Right renal pelvis (tissue), 4 donors: ENCODE measurements at places on chromosomes 16 and 17. TPM values are rescaled to one million over a fixed set of nuclear protein-coding genes. Genes with fewer than 3 reads are reported as not detected.

DNA sequence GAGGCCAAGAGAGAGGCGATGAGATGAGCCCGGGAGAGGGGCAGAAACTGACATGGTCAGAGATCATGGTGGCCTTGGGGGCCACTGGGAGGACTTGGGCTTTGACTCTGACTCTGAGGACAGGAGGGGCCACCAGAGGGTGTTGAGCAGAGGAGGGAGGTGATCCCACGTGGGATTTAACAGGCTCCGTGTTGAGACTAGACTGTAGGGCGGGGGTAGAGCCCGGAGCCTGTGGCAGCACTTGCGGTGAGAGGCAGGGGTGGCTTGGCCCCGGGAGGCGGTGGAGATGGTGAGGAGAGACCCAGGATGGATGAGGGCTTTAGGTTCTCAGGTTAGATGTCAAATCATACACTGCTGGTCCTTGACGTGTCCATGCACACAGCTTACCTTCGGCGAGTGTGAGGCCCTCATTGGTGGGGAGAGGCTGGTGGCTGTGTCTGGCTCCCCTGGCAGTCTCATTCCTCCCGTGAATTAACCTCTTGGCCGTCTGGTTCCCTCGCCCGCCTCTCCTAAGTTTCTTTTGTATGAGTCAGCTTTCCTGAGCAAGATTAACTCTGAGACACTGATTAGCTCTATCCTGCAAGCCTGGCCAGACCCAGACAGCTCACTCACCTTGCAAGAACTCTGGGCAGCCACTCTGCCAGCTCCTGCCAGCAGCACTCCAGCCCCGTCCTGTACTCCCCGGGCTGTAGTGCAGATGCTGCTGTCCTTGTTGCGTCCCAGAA is 39.7 kb downstream of the VPS35L start:
- DNase-seq, result no peak

- DNase-seq, result no peak
Observed at GRCh38 chr17:80377798-80378197, 37.2 kb upstream of the ENDOV start.

TPSD1 gene
- polyA plus RNA-seq, result not detected

- DNase-seq, result no peak
Observed at GRCh38 chr17:82400830-82401229, 17.3 kb upstream of the HEXD start.

SLC4A1 gene
- 11.4 TPM for polyA plus RNA-seq

DNA sequence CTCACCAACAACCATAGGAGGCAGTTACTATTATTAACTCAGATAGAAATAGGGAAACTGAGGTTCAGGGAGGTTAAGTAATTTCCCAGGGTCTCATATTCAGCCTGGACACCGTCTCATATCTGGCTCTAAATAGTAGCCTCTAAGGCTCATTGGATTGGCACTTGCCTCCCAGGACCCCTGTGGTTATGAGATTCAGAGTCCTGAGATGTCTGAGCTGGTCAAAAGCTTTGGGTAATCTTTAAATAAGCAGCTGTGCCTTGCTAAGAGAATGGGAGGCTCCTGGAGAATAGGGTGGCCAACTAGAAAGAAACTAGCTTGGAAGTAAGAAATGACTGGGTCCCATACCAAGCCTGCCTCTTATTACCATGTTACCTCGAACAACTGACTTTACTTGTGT is 50.3 kb upstream of the CRHR1 start:
- no peak for DNase-seq

DNA sequence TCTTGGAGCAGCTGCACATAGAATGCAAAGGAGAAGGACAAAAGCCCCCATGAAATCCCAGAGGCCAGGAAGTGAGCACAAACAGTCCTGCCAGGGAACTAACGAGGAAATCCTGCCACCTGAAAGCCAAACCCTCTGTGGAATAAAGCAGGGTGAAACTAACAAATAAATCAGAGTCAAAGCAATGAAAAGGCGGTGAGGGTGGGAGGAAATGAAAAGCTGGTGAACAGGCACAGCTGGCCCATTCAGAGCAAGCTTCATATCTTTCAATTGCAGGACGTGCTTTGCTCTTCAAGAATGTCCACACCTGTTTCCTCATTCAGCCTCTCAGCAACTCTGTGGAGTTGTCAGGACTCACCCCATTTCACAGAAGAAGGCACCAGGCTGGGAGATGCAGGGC is 108.1 kb downstream of the ABCC12 start:
- DNase-seq, result no peak

- DNase-seq, result no peak
Observed at GRCh38 chr17:79838522-79839274, 542 bp downstream of the CBX4 start.

GRCh38 chr16:369275-369865 is 968 bp downstream of the MRPL28 start:
- no peak for DNase-seq

GRCh38 chr16:1305823-1306222 is 3.6 kb upstream of the UBE2I start:
- no peak for DNase-seq

UBALD2 gene
- polyA plus RNA-seq, result 40.3 TPM

- no peak for DNase-seq
Observed at GRCh38 chr17:19402171-19402570, 8.9 kb upstream of the RNF112 start.

DNA sequence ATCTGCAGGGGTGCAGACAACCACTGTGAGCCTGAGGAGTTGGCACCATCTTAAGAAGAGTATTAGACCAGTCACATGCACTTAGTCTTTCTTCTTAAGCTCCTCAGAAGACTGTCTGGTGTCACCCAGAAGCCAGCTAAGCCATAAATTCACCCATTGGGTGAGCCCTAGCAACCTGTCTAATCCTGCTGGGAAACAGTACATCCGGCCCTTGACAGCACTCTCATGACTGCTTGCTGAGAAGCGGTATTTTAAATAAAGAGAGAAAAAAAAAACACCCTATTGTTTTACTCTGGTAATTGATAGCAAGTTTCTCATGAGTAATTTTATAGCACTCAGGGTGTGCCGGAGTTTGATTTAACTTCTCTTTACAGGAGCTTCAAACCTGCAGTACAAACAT is 134.7 kb downstream of the SOX9 start:
- DNase-seq, result no peak

IQCK gene
- 49.5 TPM for polyA plus RNA-seq

MGAT5B gene
- polyA plus RNA-seq, result 1.5 TPM

DNA sequence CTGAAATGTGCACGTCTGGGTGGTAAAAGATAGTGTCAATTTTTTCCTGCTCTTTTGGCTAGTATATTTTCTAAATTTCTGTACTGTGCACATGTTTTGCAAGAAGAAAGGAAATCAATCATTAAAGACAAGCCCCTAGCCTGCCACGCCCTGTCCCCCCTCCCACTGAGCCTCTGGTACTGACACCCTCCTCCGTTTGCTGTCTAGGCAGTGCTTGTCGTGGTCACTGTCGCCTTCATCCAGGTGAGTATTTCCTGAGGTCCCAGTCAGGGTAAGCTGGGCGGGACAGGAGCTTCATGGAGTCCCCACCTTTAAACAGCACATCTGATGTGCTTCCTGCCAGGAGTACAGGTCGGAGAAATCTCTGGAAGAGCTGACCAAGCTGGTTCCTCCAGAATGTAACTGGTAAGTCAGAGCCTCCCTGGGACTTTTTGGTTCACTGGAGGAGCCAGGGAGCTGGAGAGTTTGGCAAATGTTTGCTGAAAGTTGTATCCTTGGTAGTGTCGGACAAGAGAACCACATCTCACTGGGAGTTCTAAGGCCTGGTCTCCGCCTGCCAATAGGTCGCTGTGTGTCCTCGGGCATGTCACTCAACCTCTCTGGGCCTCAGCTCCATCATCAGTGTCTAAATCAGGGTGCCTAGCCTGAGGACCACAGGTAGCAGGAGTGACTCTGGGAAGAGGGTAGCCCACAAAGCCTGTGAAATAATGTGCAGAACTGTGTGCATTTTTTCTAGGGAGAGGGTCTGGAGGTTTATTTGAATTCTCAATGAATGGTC is 42.2 kb downstream of the ATP2C2 start:
- no peak for DNase-seq

DNA sequence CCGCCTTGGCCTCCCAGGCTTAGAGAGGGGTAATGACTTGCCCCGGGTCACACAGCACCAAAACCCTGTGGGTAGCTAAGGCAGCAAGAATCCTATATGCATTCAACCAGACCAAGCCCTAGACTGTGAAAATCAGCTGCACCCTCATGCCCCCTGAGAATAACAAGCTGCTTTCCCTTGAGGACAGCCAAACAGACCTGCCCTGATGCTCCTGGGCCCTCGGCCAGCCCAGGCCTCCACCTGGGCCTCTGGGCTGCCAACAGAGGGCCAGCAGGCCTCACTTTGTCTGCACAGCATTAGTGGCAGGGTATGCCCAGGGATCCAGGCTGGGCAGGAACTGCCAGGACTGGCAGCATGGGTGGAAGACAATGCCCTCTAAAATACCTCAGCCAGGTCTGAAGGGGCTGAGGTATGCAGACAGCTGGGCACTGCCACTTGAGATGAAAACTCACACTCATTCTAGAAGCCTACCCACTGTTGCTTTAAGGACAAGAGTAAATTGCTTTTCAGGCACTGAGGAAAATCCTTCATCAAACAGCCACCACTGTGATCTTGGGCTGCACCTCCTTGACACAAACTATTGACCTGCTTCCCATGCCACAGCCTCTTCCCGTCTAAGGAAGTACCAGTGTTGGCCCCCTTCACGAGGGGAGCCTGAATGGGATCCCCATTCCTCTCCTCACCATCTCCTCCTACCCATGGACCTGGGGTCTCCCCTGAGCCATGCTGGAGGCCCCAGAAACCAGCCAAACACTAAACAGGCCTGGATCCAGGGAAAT is 8.8 kb downstream of the ST3GAL2 start:
- DNase-seq, result no peak

DHRS7C gene
- polyA plus RNA-seq, result not detected

GAS7 gene
- 17.6 TPM for polyA plus RNA-seq

GRCh38 chr17:14731591-14731990 is 430.7 kb downstream of the HS3ST3B1 start:
- DNase-seq, result no peak

- DNase-seq, result no peak
Observed at GRCh38 chr17:80164185-80164584, 5.6 kb upstream of the CARD14 start.

TMEM114 gene
- 0.23 TPM for polyA plus RNA-seq
